ENCODE measurements at places on chromosomes 1 and 21.

GRCh38 chr1:112517231-112517630 lies 8.5 kb downstream of the WNT2B start:
- DNase-seq: no peak

- no peak for DNase-seq
These were observed 174.8 kb downstream of the CLIC6 start for GRCh38 chr21:34843562-34843961.

DNA sequence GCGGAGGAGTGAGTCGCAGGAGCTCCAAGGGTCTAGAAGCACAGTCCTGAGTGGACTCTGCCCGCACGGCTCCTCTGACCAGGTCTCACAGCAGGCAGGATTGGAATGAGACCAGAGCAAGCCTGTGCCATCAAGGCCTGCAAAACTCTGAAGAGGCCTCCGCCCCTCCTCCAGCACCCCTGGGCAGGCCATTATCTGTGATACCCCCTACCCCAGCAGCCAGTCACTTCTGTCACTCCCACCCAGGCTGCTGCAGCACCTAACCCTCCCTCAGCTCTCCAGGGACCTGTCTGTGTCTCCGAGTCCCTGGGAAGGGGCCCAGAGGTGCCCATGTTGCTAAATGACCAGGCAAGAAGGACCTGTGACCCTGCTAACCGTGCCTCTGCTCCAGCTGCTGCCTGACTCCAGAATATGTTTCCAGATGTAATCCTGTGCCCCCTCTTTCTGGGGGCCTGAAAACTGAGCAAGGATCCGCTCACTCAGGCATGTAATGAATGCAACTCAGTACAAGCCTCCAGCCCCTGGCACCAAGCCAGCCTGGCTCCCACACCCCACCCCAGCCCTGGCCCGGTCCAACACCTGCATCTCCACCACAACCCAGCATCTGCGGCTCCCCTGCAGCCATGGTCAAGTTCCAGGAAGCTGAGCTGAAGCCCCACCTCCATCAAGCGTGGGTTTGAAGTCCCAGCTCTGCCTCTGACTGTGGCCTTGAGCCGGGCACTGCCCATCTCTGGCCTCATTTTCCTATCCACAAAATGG lies 22.1 kb upstream of the COL16A1 start:
- no peak for DNase-seq

DNA sequence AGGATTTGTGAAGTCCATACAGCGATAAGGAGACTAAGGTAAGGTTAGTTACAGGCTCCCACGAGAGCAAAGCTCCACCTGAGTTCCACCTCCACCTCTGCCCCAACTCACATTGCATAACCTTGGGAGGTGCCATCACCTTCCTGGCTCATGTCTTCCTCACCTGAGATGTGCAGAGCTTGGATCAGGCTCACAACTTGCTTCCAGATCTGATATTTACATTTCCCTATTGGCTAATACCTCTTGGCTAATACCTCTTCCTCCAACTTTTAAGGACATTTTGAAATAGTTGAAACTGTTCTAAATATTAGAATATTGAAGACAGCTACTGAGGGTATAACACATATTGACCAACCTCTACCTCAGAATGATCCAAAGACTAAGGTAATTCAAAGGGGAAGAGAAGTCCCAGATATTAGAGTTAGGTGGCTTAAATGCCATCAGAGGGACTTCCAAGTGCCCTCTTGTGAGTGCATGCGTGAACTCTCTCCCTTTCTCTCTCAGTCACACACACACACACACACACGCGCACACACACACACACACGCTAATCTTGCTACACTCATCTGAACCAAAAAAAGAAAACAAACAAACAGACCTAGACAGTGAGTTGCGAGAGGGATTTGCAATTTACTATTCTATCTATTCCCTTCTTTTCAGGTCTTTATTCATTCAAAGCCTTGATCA lies 134.3 kb downstream of the PLPP3 start:
- no peak for DNase-seq

- DNase-seq: no peak
These were observed 68.9 kb downstream of the CAMTA1 start for GRCh38 chr1:6854166-6854565.
